Head of caudate nucleus (tissue), 42 donors: ENCODE measurements at places on chromosomes 6 and 20.
A peak's percentile ranks its signal among the peaks of the same experiment; 100 is the strongest.

DNA sequence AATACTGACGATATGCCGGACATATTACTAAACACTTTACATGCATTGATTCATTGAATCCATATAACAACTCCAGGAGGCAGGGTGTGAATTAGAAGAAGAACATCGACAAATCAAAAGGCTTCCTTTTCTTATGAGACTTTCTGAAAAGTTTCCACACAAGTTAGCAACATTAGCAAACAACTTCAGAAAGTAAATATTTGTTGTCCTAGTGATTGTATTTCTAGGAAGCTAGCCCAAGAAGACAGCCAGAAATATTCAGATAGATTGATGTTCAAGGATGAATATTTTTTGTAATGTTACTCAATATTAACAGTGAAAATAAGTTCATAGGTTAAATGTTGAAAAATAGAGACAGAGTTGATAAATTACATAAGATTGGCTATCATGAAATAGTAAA, 120.6 kb downstream of the GFRAL start:
- DNase-seq = no peak

DNA sequence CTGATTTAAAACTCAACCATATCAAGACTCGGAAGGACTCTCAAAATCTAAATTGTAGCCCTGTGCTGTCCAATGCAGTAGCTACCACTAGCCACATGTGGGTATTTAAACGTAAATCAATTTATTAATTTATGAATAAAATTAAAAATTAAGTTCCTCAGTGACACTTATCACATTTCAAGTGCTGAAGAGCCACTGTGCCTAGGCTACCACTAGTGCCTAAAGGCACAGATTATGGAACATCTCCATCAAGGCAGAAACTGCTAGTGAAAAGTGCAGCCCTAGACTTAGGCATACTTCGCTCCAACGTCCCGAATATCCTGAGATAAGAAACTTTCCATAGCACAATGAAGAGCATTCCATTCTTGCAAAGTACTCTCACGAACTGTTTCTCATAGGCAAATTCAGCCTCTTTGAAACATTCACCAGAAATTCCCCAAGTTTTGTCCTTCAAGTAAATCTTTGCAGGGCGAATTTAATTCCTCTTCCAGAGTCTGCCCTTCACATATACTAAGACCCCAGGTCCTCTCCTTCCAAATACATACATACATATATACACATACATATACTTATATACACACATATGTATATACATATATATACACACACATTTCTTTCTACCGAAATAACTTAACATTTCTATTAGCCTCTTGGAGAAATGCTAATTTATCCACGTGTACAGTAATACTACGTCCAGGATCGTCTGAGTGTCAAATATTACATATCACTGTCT, 1.3 kb downstream of the SUPT3H start:
- no peak for DNase-seq

- no peak for DNase-seq
Observed at GRCh38 chr6:2651536-2651935, 99.2 kb downstream of the MYLK4 start.

- no peak for DNase-seq
Observed at GRCh38 chr20:57129303-57129702, 137.1 kb downstream of the BMP7 start.

GRCh38 chr6:71049198-71049770, 92.4 kb upstream of the B3GAT2 start:
- DNase-seq = no peak

DNA sequence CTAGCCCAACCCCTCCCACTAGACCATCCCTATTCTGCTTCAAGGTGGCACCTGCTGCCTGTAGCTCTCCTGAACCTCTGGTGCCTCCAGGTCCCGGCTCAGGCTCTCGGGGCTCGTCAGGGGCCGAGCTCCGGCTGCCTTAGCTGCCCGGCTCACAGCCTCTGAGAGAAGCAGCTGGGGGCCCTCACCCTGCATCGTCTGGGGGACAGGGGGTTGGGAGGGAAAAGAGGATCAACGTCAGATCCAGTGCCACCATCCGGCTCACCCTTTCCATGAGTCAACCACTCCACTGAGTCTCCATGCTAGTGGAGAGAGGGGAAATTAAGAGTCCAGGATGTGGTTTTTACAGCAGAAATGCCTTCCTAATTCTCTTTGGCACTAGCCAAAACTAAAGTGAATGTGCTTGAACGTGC, 13.0 kb downstream of the BAG6 start:
- no peak for DNase-seq

- no peak for DNase-seq
Observed at GRCh38 chr20:34179637-34180360, 61.4 kb upstream of the ASIP start.

DNA sequence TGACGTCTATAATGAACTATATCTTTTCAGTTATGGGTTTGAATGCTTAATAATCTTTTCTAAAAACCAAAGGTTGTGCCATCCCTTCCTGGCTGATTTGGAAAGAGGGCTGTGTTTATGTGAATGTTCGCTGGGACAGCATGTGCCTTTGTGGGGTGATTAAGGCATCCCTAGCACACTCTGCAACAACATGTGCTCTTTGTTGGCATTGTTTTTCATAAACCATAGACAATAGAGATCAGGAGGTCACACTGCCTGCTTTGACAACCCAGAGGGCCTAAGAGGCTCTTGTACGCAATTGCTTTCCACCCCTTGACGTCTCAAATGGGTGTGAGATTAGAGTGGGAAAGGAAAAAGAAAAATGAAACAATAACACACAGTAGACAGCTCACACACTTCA, 116.0 kb downstream of the LRRC1 start:
- DNase-seq = peak; percentile 35

DNA sequence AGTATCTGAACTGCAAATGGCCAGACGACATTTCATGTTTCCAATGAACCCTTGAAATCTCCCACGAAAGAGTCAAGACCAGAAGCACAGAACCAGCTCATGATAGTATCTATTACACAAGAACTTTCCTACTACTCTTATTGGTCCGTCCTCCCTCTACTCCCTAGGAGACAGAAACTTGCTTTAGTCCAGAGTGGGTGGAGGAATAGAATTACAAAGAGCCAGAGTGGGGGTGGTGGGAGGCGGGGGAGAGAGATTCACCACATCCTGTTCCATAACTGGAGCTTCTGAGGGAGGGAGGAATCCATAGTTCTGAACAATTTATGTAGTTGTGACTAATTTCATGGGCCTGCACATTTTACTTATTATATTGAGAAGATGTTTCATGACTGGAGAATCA, 18.5 kb upstream of the WFDC10A start:
- DNase-seq = no peak

GRCh38 chr6:158686311-158686710, 36.5 kb downstream of the SYTL3 start:
- DNase-seq = no peak

GRCh38 chr20:46129955-46130481, 11.9 kb downstream of the CD40 start:
- DNase-seq = no peak

DNA sequence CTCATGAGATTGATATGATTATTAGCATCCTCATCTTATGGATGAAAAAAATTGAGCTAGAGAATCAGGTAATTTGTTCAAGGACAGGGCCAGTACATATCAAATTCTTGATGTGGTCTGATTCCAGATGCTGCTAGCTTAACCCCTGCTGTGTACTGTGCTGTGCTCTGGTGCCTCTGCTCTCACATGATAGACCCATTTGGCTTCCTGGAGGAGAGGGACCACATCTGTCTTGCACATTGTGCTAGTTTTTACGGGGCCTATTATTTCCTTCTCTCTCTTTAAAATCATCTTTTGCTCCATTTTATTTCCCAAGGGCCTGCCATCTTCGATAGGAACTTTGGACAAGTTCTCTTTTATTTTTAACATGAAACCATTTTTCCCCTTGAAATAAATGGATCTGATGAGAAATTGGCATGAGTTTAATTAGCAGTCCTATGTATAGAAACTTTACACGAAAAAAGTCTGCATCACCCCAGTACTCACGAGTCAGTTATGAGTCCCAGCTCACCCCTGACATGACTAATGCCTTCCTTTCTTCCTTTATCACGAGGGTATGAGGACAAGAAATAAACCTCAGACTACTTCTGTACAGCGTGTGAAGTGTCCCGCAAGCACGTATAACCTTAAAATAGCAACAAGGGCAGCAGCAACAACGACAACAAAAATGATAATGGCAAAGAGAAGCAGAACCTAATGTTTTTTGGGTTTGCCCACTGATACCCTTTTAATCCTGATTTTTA, 26.5 kb downstream of the CD109 start:
- DNase-seq = no peak

DNA sequence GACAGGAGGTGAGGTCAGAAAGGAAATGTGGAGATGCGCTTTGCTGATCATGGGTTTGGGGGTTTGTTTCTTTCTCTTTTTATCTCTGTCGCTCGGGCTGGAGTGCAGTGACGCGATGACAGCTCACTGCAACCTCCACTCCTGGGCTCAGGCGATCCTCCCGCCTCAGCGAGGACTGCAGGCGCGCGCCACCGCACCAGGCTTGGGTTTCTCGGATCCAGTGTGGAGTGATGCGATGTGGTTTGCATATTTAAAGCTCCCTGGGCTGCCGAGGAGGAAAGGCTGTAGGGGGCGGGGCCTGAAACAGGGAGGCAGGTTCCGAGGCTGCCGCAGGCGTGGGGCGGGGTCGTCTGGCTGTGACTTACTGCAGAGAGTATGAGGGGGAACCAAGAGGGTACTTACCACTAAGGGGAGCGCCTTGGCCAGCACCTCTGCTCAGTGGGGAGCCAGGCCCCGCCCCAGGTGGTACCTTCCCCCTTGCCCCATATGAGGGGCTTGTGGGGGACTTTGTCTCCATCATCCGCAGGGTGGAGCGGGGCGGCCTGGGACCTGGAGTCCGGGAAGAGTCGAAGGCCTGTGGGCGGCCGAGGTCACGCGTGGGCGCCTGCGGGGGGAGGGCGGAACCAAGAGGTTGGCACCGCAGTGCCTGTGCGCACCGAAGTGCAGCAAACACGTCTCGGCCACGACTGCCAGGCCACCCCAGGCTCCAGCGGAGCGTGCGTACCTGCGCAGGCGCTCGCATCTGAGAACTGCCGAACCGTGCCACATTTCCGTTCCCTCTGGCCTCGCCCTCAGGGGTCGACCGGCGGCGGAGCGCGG, 12.7 kb upstream of the BAK1 start:
- DNase-seq = peak; percentile 71

GRCh38 chr6:13611715-13612114, 3.4 kb upstream of the NOL7 start:
- DNase-seq = no peak
